ENCODE measurements at places on chromosomes 6 and 20.

DNA sequence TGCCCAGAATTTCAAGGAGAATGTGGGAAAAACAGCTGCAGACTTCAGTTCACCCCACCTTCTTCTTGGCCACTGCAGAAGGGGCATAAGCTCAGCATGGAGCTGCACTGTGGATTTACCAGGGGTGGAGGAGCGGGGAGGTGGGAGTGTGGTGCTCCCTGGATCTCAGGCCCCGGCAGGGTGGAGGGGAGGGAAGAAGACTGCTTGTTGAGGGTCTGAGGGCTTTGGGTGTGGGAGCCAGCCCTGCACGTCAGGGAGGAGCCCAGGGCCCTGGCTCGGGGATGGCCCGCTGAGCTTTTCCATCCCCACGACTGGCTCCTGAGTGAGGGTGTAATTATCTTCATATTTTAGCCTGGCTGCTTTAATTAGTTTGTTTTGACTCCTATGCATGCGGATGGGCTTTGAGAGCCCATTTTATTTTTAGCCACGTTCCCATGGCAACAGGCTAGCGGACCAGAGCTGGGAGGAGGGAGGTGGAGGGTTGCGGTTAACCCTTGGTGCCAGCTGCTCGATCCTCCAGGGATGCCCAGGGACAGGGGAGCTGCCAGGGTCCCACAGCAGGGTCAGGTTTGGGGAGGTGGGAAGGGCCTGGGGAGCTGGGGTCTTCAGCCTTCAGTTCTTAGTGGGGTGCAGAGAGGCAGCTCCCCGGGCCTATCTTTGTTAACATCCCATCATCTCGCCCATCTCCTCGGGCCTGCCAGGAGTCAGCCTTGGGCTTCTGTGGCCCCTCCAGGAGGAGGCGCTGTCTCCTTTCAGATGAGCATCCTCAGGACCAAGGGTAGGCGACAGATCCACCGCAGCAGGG is 68.2 kb downstream of the RAB44 start:
- DNase-seq = peak; percentile 85

- DNase-seq = no peak
Observed at GRCh38 chr6:29884261-29884660, 56.6 kb downstream of the HLA-G start.

DNA sequence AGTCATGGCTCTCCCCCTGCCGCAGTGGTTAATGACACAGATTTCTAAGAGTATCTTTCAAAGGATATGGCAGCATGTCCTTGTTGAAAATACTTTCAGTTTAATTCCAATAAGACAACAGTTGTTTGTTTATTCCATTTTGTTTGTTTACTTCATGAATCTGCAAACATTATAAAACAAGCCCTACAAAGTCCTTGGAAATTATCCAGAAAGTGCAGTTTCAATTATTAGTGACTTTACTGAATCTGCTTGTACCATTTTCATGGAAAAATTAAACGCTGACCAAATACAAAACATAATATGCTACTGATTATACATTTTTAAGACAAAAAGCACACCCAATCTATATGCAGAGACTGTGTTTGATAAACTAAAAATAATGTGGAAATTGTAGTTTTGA is 3.3 kb downstream of the HEY2 start:
- DNase-seq = no peak

DNA sequence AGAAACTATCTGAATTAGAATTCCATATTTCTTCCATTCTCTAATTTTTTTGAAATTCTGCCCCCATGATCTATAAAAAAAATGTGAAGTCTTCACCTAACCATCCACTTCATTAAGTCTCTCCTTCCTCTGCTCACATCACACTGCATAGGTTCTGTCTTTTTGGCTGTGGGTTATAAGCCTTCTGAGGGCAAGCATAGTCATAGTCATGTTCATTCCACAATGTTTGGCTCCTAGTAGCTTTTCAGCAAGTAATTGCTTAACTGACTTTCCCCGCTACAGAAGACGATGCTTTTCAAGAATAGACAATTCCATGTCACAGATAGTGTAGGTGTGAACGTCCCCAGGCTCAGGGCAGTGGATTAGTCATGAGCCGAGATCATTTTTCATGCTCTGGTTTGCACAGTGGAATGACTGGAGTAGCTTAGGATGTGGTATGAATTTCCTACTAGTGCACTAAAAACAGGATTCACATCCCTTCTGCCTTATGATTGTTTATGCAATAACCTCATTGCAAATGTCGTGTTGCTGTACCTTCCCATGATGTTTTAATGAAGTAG is 29.1 kb downstream of the WRNIP1 start:
- DNase-seq = no peak

- no peak for DNase-seq
Observed at GRCh38 chr6:148837941-148838340, 91.1 kb downstream of the UST start.

DNA sequence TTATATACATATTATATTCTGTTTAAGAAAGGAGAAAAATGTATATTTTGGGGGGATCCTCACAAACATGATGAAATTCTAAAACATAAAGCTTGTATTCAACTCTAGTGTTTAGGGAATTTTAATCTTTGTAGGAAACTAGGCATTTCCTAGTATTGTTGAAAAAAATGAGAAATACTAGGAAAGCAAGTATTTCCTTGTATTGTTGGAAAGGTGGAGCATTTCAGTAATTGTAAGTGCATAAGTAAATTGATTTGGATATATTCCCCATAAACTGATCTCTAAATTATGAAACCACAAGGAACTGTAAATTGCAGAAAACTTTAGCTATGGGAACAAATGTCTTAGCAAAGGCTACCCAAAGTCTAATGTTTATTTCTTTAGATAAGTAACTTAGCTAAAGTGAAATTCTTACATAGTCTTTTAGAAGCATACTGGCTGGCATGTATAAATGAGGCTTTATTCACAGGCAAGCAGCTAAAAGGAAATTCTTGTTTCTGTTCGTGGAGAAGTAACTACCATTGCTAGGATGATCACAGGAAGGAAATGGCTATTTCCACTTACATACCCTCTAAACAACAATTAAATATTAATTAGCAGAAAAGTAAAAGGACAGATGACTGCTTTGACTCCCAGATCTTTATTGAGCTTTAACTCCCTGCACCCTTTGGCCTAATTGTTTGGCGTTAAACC is 19.9 kb upstream of the NRN1 start:
- no peak for DNase-seq

DNA sequence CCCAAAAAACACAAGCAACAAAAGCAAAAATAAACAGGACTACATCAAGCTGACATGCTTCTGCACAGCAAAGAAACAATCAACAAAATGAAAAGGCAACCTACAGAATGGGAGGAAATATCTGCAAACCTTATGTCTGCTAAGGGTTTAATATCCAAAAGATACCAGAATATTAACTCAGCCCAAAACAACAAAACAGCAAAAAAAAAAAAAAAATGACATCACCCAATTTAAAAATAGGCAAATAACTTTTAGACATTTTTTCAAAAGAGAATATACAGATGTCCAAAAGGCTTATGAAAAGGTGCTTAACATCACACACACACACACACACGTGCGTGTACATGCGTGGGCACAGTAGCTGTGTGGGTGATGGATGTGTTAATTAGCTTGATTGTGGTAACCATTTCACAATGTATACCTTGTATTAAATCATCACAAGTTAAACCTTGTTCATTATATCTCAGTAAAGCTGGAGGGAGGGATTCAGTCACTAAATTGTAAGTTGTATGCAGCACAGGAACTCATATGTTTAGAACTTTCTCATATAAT is 52.4 kb downstream of the QKI start:
- no peak for DNase-seq

GRCh38 chr6:157035546-157035945 is 258.4 kb downstream of the ARID1B start:
- no peak for DNase-seq

- DNase-seq = no peak
Observed at GRCh38 chr6:158259136-158259535, 53.1 kb upstream of the TULP4 start.

- no peak for DNase-seq
Observed at GRCh38 chr6:33589392-33589730, 9.3 kb upstream of the BAK1 start.

- DNase-seq = no peak
Observed at GRCh38 chr6:156719395-156719719, 57.8 kb upstream of the ARID1B start.

- DNase-seq = no peak
Observed at GRCh38 chr6:116405652-116406356, 35.1 kb downstream of the DSE start.

- DNase-seq = no peak
Observed at GRCh38 chr6:4363656-4364055, 228.3 kb upstream of the ECI2 start.

DNA sequence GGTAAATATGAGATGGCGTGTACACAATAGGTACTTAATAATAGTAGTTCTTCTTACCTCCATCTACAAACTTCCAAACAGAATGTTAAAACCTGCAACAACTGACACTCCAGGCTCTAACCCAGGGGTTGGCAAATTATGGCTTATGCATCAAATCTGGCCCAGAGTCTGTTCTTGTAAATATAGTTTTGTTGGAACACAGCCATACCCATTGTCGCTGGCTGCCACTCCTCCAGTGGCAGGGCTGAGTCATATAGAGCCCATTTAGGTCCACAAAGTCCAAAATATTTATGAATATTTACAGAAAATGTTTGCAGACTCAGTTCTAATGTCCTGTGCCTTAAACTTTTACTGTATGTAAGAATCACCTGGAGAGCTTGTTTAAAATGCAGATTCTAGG is 69.9 kb upstream of the BTBD3 start:
- no peak for DNase-seq

DNA sequence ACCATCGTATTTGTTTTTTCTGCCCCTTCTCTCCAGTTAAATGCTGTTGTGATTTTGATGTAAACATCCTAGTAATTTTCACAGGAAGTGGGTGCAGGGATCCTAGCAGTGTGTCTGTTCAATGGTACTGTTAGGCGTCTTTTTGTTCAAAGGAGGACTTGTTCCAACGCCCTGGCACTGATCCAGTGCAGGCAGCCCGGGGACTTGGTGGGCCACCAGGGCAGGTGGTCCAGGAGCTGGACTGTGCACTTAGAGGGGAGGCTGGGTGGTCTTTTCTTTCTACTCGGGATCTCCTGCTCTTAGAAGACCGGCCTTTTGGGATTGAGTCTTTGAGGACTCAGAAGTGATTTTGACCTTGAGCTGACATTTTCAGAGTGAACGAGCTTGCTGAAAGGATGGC is 41.1 kb upstream of the NKX2-2 start:
- no peak for DNase-seq

DNA sequence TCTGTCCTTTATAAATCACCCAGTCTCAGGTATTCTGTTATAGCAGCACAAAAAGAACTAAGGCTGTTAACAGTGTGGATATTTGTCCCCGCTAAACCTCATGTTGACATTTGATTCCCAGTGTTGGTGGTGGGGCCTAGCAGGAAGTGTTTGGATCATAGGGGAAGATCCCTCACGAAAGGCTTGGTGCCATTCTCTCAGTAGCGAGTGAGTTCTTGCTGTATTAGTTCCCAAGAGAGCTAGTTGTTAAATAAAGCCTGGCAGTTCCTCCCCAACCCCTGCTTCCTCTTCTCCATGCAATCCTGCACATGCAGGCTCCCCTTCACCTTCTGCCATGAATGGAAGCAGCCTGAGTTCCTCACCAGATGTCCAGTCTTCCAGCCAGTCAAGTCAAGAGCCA is 29.8 kb upstream of the ERVFRD-1 start:
- DNase-seq = no peak

DNA sequence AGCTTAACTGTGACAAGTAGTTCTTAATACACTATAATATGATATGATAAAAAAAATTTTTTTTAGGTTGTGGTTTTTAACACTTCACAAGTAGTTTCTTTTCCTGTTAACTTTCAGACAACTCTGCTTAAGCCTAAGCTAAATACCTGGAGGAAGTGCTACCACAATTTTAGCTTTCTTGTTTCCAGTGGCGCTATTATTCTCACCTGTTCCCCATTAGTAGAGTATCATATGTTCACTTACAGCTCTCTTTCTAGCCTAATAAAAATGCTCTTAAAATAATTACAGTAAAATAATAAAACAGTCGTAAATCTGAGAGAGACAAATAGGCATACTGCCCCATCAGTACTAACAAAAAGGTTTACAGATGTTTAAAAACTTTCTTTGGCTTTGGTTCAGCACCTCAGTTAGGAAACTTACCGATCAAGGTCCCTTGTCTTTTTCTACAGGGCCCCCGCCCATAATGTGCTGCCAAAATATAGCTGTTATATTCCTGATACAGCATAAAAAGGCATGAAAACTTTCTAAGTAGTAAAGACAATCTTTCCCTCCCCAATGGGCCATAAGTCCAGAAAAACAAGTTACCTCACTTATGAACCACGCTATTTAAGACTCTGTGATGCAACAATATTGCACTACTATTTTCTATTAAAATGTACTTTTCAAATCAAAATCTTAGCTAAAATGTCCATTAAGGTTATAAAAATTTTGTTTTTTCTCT is 57.9 kb downstream of the SESN1 start:
- no peak for DNase-seq

DNA sequence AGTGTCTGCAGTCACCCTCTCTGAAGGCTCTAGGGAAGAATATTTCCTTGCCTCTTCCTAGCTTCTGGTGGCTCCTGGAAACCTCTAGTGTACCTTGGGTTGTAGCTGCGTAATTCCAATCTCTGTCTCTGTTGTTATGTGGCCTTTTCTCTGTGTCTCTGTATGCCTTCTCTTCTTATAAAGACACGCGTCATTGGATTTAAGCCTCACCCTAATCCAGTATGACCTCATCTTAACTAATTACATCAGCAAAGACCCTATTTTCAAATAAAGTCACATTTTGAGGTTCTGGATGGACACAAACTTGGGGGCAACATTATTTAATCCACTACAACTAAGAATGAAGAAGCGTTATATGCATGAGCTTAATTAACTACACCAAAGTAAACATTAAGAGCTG is 111.4 kb upstream of the ZNF184 start:
- DNase-seq = no peak

Data from activated CD4-positive, alpha-beta T cell treated with anti-CD3 and anti-CD28 coated beads, Interleukin-2, Interleukin-4, amounts not matched to agents 100 ng/mL and 50 ng/mL, durations not matched to agents 16 hours and 8 hours (primary cell).